Right lobe of liver (tissue), 6 donors: ENCODE measurements at places on chromosomes 2 and 18.

DNA sequence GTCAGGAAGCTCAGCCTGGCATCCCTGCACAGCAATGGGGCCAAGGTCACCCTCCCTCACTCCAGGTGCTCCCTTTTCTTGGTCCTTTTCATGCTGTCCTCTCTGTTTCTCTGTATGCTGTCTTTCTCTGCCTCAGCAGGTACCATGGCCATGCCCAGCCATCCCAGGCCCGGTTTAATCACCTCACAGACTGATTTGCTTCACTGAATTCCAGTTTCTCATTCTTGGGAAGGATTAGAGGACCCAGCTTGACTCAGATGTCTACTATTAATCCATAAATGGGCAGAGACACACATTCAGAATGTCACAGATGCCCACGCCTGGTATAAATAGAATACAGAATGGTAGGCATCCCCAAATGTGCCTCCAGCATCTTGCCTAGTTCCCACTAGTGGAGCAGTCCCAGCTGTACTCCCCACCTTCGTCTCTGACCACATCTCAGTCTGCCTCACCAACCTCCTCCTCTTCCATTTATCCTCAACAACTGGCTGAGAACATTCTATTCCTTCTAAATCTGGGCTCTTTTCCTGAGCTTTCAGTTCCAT, 14.2 kb upstream of the L3MBTL4 start:
- H3K27me3 ChIP-seq, result no peaks in the 10 kb centered on the region
- no peaks in the 10 kb centered on the region for H3K36me3 ChIP-seq
- no peaks in the 10 kb centered on the region for H3K4me1 ChIP-seq
- no peak overlapping the region for H3K27ac ChIP-seq
- DNase-seq, result no peak
- no peak overlapping the region for H3K4me3 ChIP-seq

GRCh38 chr18:34467058-34467457, 242.3 kb upstream of the NOL4 start:
- no peaks in the 10 kb centered on the region for H3K36me3 ChIP-seq
- no peak overlapping the region for H3K4me3 ChIP-seq
- no peak overlapping the region for H3K27ac ChIP-seq
- H3K4me1 ChIP-seq, result no peaks in the 10 kb centered on the region
- no peaks in the 10 kb centered on the region for H3K27me3 ChIP-seq

DNA sequence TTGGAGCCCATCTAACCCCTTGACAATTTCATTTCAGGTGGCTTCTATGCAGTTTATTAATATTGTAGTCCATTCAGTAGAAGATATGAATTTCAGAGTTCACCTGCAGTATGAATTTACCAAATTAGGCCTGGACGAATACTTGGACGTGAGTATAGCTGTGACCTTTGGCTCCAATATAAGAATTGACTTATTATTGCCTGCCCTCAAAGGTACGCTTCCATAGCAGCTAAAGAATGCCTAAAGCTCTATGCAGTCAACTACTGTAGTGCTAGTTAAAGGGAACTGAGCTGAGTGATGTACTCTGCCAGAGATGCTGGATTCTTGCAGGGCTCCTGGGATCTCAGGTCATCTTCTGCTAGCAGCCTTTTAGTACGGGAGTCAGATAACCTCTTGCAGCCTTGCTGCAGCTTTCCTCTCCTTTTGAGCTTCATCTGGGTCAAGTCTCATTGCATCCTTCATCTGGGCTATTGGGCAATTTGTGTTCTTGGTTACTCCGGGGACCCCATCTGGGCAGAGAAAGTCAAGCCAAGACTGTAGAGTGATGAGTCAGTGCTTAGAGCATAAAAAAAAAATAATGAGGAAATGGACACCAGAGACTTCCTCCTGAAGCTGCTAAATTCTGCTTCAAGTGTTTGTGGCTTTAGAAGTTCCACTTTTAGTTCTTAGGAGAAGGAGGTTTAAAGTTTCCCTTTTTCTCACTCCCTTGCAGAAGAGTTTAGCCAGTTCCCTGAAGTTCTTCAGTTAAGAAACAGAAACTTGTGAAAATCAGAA, 105.6 kb downstream of the PRPF40A start:
- H3K27ac ChIP-seq, result no peak overlapping the region
- no peaks in the 10 kb centered on the region for H3K27me3 ChIP-seq
- no peak overlapping the region for H3K4me3 ChIP-seq
- H3K4me1 ChIP-seq, result no peaks in the 10 kb centered on the region
- DNase-seq, result no peak

DNA sequence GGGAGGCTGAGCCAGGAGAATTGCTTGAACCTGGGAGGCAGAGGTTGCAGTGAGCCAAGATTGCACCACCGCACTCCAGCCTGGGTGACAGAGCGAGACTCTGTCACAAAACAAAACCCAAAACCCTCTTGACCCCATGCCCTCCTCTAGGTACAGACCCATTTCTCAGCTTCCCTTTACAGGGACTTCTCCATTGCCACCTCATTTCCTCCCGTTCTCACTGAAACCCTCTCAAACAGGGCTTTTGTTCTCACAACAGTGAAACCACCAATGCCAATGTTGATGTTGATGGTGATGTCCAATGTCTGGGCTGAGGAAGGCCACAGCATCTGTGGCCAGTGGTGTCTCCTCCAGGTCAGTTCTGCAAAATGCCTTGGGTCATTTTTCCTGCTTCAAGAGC, 69.0 kb upstream of the ZCCHC2 start:
- no peaks in the 10 kb centered on the region for H3K27me3 ChIP-seq
- H3K4me3 ChIP-seq, result no peak overlapping the region
- no peak for DNase-seq
- H3K36me3 ChIP-seq, result no peaks in the 10 kb centered on the region
- H3K4me1 ChIP-seq, result peaks cover 34% of the 10 kb centered on the region
- no peak overlapping the region for H3K27ac ChIP-seq

DNA sequence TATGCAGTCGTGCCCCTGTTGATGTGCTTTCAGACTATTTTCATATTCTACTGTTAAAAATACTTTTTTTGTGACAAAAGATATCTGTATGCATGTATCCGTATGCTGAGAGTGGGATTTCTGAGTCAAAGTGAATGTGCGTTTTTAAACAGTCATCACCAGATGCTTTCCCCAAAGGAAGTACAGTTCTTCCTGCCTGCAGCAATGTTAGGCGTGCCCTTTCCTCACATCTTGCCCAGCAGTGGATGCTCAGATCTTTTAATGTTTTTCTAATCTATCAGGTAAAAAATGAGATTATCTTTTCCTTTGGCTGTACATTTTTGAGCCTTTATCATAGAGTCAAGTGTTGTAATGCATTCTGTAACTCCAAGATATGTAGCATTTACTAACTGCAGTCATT, 111.7 kb downstream of the PTPRM start:
- no peaks in the 10 kb centered on the region for H3K4me1 ChIP-seq
- no peak overlapping the region for H3K4me3 ChIP-seq
- no peaks in the 10 kb centered on the region for H3K27me3 ChIP-seq
- H3K36me3 ChIP-seq, result no peaks in the 10 kb centered on the region
